ENCODE measurements at places on chromosomes 6 and 20.

DNA sequence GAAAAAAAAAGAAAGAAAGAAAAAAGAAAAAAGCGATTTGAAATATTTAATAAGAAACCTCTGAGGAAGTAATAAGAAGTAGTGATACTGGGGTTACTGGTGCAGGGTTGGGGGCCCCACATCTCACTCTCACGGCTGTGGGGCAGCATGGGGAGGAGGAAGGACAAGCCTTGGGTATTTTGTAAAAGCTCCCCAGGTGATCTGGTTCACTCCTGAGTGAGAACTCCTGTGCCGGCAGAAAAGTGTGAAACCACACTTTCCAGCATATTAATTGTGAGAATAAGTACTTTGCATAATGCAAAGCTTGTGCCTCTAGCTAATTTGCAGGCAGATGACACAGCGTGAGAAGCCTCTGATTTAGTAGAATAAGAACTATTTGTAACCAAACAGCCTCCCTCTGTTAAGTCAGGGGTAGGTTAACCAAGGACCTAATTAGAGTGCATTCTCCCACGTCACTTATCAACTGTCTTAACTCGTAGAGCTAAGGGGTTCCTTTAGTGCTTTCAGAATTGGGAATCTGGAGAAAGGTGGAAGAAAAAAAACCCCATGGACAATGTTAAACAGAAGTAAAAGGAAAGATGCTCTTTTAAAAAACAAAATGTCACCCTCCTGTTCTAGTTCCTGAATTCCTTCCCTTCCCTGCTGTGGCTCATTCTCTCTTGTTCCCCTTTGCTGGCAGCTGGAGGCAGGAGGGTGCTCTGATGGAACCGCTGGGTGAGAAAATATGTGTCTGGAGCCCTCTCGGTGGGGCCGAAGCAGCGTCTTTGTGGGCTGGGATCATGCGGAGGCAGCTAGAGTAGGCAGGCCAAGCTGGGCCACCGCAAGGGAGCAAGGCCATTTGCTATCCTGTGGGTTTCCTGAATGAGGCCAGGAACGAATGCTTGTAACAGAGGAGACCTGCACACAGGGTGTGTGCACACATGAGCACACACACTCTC is 108.7 kb downstream of the FYN start:
- DNase-seq: peak; percentile 55

DNA sequence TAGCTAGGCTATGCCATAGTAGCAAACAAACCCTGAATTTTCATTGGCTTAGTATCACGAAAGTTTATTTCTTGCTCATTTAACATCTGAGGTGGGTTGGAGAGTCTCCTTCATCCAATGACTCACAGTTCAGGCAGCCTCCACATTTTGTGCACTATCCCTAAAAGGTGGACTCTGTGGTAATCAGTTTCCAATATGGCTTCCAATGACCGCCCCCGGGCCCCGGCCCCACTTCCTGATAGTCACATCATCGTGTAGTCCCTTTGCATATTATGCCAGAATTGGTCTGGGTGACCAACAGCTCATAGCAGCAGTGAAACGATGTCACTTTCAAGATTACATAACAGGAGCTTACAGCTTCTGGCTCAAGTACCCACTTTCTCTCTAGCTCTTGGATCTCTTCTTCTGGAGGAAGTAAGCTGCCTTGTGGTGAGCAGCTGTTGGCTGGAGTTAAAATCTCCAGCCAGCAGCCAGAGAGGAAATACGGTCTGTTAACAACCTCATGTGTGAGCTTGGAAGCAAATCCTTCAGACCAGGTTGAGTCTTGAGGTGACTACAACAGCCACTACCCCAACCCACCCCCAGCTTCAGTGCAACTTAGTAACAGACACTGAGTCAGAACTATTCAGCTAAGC is 7.8 kb downstream of the HCRTR2 start:
- DNase-seq: no peak

GRCh38 chr6:165632194-165632593 is 30.8 kb downstream of the PDE10A start:
- DNase-seq: no peak

GRCh38 chr6:168834042-168834587 is 393.1 kb downstream of the SMOC2 start:
- no peak for DNase-seq

GRCh38 chr6:123780021-123780420 is 23.6 kb upstream of the NKAIN2 start:
- no peak for DNase-seq

DNA sequence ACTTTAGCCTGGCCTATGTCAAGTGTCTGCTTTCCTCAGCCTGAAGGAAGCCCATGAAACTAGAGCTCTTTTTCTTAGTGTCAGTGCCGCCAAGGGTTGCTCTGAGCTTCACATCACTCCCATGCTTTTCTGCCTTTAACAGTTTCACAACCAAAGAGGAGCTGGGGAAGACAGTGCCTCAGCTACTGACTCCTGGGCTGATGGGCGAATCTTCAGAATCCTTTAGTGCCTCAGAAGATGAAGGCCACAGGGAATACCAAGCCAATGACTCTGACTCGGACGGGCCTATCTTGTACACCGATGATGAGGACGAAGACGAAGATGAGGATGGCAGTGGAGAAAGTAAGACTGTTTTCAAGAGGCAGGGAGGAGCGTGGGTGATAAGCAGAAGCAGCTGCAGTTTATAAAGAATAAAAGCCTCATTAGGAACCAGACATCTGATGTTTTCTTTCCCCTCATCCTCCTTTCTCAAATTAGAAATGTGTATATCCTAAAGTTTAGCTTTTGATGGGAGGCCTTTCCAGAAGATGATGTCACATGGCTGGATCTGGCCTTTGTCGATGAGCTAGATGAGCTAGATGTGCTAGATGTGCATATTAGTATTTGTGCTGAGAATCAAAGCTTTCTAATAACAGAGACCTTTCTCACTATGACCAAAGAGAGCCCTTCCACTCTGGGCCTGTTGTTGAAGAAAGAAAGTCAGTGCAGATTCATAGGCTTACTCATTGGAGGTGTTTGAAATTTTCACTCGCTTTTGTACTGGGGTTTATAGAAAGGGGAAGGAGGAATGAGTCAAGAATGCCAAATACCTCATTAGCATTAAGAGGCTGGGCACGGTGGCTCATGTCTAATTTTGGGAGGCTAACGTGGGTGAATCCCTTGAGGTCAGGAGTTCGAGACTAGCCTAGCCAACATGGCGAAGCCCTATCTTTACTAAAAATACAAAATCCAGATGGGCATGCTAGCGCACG is 70.7 kb upstream of the LTV1 start:
- no peak for DNase-seq

GRCh38 chr6:148657048-148657447 is 89.8 kb upstream of the UST start:
- DNase-seq: no peak

DNA sequence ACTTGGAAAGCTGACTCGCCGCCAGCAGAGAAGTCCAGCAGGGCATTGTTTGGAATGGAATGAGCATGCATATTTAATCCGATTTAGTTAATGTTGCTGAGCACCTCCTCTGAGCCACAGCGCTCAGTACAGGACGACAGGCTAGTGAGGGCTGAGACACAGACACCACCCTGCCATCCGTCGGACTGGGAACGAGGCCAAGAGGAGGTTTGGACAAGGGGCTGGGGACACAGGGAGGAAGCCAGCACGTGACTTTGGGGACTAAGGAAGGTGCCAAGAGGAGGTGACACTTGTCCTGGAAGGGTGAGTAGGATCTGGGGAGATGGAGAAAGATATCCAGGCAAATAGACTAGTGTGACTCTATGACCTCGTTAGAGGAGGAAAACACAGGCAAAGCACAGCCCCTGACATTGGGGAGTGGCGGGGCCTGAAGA is 152.5 kb upstream of the ECI2 start:
- DNase-seq: no peak

- no peak for DNase-seq
These were observed 97.8 kb upstream of the HDAC2 start for GRCh38 chr6:114068771-114069170.

GRCh38 chr6:83770910-83771309 is 62.0 kb upstream of the SNAP91 start:
- no peak for DNase-seq

DNA sequence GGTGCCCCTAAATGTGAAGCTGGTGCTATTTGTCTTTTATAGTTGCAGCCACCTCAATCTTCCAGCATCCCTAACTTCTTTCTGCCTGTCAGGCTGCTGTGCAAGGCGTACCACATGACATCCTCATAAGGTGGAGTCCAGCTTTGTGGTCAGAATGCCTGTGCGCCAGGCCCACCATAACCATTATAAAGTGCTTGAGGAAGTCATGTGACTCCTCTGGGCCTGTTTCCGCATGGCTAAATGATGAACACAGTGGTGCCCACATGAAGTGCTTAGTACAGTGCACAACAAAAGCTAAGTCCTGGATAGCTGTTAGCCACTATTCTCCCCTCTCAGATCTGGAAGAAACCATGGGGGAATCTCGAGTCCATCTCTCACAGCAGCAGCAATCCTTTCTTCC is 75.6 kb downstream of the INSM1 start:
- no peak for DNase-seq

GRCh38 chr20:61448386-61448785 is 196.3 kb downstream of the CDH4 start:
- DNase-seq: no peak

- no peak for DNase-seq
These were observed 27.8 kb upstream of the VGLL2 start for GRCh38 chr6:117237561-117237960.

GRCh38 chr6:137241481-137242038 is 22.4 kb upstream of the IFNGR1 start:
- DNase-seq: no peak

GRCh38 chr6:42075159-42075838 is 25.0 kb downstream of the TAF8 start:
- DNase-seq: peak; percentile 44

GRCh38 chr6:86913795-86914194 is 23.5 kb upstream of the HTR1E start:
- no peak for DNase-seq

DNA sequence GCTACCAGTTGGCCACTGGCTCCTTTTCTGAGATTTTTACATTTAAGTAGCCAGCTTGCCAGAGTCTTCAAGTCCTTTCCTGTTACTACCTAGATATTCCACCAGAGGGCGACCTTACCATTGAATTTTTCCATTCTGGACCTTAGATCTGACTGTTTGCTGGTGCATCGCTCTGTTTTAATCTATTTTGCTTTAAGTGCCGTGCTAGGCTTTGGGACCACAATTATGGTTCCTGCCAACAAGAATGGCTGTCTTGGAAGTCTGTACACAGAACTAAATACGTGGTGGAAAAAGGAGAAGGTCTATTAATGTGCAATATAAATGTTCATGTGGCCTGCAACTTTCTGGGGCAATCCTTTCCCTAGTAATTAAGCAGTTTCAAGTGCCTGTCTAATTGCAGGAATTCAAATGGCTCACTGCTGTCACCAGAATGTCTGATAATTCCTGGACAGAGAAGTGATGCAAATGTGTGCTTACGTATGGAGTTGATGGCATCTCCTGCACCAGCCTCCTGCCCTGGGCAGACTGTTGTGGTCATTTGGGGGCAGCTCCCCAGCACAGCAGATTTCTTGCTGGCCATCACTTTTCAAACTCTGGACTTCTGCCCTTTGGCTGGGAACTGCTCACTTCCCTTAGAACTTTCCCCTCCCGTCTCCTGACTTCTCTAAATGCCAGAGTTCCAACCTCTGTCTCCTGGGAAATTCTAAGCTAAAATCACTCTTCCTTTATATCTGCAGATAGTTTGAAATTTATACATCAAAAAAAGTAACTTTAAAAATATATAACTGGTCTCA is 5.6 kb upstream of the HLA-DOA start:
- DNase-seq: peak; percentile 61

- DNase-seq: no peak
These were observed 114.8 kb downstream of the HIVEP2 start for GRCh38 chr6:142830116-142830710.

DNA sequence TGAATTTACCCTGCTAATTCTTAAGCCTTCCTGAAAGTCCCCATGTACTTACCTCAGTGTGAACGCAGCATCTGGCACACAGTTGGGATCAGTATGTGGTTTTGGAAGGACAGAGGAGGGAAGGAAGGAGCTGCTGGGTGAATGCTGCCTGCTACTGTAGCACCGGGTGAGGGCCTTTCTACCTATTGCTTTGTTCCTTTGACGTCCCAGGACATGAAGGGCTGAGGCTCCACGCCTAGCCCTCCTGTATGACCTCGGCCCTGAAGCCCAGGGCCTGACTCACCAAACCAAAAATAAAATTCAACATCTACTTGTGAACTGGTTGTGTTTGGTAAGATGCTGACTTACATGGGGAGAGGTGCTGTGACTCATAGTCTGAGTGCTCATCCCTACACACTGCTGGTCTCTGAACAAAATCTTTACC is 51.1 kb downstream of the ARID1B start:
- no peak for DNase-seq

DNA sequence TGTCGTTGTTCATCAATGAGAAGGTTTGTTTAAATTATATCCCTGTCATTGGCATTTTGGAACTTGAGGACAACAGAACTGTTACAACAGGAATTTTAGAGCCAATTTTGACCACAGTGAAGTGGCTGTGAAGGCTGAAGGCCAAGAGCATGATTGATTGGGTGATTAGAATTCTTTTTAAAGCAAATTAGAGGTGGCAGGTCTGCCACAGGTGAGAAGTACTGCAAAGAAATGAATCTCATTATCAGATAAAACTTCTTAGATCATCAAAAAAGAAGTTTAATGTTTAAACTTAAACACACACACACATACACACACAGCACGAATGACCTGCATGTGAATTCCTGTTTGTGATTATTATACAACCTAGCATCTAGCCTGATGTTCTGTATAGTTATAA is 32.4 kb downstream of the FARS2 start:
- DNase-seq: no peak

- DNase-seq: no peak
These were observed 129.3 kb upstream of the STMND1 start for GRCh38 chr6:16972535-16972934.

GRCh38 chr6:108874470-108875160 is 26.4 kb downstream of the ARMC2 start:
- peak; percentile 19 for DNase-seq

GRCh38 chr6:92777146-92777740 is 642.1 kb downstream of the EPHA7 start:
- DNase-seq: no peak

- no peak for DNase-seq
These were observed 79.4 kb downstream of the GFOD1 start for GRCh38 chr6:13407709-13408695.

- no peak for DNase-seq
These were observed 133.1 kb upstream of the PRDM1 start for GRCh38 chr6:105952772-105953690.

DNA sequence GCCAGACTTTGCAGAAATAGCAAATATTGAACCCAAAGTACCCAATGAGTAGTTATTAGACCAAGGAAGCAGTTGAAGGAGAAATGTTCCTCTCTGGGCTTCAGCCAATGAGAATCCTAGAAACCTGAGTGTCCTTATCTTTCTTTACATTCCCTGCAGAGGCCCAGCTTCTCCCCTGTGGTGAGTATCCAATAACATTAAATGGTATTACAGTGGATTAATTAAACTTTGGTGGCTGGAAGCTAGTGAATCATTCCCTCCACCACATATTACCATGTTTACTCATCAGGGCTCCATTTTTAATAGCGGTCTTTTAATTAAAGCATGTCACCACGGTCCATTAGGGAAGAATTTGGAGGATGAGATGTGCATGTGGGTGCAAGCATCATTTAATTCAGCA is 74.0 kb downstream of the UNC5CL start:
- DNase-seq: no peak

Measured in activated gamma-delta T cell treated with Interleukin-2 at 50 U/mL for 16 hours (primary cell).